Activated CD4-positive, alpha-beta memory T cell treated with anti-CD3 and anti-CD28 coated beads for 36 hours (primary cell): ENCODE measurements at places on chromosomes 12 and 14. TPM values are rescaled to one million over a fixed set of nuclear protein-coding genes. Genes with fewer than 3 reads are reported as not detected.

DNA sequence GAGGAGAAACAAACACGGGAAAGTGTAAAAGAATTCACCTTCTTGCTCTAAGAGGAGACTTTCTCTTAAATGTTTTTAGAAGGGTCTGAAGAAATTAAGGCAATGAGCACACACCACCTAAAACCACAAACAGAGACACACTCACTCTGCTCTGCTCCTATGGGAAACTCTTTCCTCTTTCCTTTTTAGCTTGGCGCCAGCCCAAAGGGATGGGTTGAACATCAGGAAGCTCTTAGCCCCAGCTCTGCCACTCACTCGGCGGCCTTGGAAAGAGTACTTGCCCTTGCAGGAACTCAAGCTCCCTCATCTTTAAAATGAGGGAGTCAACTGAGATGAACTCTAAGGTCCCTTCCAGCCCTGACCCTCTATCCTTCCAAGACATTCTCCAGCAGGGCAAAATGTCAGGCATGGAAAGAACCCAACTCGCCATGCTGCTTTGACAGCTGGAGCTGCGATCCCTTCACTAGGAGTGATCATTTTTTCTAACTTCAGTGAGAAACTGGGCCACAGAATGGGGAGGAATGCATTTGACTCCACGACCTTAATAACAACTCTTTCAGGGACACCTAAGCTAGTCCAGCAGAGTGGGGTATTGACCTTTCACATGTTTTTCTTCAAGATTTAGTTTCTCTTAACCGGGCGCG is 980 bp upstream of the RNASE8 start:
- no peak for DNase-seq

- DNase-seq: no peak
Measured at GRCh38 chr14:102080183-102081080, 6.4 kb downstream of the HSP90AA1 start.

DNA sequence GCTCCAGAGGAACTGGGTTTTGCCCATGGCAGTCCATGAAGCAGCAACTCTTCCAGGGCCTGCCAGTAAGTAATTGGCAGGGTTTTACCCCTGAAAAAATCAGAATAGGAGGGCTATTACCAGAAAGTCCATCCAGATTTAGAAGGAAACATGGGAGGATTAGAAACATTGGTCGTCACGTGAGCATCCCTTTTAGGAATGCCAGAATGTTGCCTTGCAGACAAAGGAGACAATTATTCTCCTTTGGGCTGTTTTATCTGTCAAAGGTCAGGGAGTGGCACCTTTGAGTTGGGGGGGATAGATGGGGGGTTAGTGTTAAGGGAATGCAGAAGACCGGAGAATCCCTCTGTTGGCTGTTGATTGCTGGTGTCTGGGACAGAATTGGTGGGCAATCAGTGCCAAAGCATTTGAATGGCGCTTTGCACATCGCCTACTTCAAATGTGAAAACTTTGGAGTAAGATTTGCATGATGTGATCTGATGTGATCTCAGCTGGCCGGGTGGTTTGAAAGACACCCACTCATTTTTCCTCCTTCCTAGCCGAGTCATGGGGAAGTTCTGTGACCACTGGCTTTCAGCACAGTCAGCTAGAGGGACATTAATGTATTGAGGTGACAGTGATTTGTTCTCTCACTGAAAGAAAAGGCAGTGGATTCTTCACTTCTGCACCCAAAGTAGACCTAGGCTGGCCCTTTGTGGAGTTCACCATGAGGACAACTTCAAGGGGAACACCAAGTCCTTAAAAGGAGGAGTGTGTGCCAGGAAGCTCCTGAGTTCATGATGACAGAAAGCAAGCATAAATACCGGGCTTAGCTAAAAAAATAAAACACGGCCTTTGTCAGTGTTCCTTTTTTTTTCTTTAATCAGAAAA is 31.4 kb downstream of the FLVCR2 start:
- DNase-seq: no peak

GRCh38 chr14:30417121-30417520 is 141.8 kb upstream of the G2E3 start:
- no peak for DNase-seq

DNA sequence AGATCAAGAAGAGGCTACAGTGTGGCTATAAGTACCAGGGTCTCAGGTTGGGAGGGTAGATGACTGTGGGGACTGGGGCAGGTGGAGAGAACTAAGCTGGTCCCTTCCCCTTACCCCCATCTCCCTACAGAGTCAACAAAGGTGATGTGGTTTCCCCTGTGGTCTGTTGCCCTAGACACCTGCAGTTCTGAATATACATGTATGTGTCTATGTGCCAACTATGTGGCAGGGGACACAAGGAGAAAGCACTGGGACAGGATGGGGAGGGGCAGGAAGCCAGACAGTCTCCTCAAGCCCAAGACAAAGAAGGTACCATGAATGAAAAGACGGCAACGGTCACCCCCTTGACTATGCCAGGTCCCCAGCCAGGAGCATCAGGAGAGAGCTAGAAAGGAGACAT is 4.5 kb upstream of the HDAC7 start:
- DNase-seq: peak; percentile 53

DNA sequence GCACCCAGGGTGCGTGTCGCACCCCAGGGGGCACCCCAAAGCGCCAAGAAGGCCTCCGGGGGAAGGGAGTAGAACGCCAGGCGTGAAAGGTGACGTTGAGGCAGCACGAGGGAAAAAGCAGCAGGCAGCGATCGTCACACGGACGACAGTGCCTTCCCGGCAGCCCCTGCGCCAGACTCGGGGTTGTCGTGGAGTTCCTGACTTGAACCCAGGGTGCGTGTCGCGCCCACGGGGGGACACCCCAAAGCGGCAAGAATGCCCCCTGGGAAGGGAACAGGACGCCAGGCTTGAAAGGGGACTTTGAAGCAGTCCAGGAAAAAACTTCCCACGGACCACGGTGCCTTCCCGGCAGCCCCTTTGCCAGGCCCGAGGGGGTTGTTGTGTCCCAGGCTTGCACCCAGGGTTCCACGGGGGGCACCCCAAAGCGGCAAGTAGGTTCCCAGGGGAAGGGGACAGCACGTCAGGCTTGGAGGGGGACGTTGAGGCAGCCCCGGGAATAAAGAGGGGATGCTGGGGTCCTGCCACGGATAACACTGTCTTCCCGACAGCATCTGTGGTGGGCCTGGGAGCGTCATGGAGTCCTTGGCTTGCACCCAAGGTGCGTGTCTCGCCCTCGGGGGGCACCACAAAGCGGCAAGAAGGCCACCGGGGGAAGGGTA is 159.2 kb upstream of the ALG10B start:
- DNase-seq: no peak

DNA sequence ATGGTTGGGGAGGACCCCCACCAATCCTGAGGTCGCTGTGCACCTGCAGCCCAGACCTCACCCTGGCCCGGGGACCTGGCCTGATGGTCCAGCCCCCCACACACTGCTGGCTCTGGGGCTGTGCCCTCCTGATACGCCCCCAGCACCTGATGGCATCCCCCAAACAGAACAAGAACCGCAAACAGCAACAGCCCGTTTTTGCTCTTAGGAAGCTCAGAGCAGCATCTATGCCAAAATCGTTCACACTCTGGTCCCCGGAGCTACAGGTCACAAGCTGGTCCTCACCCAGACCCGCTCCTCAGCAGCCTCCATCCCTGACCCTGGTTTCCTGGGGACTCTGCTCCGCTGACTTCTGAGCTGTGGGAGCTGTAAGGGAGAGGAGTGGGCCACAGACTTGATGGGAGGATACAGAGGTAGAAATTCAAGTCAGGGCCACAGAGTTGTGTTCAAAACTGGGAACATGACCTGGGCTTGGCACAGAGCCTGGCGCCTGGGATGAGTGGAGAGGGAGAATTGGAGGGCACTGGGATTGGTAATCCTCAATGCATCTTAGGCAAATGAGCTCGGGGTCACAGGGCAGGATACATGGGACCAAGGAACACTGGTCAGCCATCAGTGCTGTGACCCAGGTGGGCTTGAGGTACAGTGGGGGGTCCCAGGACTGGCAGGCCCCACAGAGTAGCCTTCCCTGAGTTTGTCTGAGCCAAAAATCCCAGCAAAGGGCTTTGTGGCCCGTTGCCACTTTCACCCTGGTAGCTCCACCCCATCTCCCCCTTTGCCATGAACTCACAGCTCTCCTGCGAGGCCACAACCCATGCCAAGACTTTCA is 170.9 kb upstream of the RTL1 start:
- DNase-seq: no peak

DNA sequence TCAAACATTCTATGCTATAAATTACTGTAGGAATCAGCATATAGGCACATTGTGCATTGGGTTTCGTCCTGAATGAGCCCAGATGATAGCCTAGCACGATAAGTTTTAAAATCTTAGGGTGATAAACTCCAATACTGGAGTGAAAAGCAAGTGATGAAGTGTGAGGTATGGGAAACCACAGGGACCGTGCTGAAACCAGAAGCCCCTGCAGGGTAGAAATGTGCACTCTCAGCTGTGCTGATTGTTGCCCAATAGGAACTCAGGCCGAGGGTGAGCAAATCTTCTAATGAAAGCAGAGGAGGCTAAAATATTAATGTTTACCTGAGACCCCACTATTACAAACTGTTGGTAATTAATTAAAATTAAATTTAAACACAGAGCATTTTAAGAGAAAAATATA is 1486.6 kb downstream of the AACS start:
- no peak for DNase-seq

DNA sequence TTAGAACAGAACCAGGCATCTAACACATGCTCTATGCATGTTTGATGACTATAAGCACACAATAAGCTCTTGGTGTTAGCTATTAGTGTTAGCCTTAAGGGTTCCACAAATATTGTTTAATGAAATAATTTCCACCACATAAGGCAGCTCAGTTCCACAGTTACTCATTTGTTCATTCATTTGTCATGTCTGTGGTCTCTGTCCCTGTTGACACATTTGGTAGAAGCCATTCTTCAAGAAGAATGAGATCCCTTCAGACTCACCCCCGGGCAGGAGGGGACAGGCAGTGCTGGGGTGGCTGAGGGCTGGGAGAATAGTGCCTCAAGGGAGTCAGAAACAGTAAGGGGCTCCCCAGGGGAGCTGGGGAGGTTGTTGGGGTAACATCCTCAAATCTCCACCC is 3.7 kb upstream of the FAIM2 start:
- DNase-seq: no peak

GRCh38 chr12:76226397-76226796 is 121.8 kb downstream of the BBS10 start:
- no peak for DNase-seq

DNA sequence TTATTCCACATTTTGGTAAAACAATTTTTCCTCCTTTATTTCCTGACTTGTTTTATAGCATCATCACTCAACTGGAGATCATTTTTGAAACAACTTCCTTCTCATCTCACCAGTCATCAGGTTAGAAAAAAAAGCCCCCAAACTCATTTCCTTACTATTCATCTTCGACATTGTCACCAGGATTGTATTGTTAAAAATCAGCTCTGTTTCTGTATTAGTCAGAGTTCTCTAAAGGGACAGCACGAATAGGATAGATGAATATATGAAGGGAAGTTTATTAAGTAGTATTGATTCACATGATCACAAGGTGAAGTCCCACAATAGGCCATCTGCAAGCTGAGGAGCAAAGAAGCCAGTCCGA is 392.6 kb downstream of the FUT8 start:
- no peak for DNase-seq

DNA sequence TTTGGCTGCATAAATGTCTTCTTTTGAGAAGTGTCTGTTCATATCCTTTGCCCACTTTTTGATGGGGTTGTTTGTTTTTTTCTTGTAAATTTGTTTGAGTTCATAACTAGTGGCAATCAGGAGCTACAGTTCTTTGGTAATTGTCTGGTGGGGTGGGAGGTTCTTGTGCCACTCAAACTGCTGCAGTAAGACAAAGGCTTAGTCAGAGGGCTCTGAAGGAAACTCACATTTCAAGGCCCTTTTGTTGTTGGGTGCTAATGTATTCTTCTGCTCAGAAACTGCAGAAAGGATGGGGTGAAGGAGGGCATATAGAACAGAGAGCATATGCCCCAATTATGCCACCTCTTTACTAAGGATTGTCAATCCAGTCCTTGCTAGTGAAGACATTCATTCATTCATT is 21.9 kb downstream of the MYRFL start:
- DNase-seq: no peak

GRCh38 chr12:19979584-19979983 is 388.8 kb upstream of the PDE3A start:
- DNase-seq: no peak

DNA sequence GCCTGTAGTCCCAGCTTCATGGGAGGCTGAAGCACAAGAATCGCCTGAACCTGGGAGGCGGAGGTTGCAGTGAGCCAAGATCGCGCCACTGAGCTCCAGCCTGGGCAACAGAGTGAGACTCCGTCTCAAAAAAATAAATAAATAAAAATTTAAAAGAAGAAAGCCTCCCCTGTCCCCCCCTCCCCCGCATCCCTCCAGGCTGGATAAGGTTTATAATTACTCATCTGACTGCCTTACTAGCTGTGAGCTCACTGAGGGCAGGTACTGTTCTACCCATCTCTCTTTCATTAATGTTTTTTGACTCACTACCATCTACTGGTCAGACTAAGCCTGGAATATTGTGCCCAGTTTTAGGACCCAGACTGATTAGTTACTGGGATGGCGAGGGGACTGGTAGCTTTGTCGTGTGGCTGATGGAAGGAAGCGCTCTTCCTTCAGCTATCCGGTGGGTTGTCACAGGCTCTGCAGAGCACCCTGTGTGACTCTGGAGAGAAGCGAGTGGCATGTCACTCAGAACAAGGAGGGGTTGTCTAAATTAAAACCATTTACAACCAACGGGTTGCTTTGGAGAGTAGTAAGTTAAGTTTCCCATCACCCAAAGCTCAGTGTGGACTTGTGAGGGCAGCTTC is 16.9 kb downstream of the EVL start:
- DNase-seq: peak; percentile 58

GRCh38 chr14:105176513-105176912 is 4.6 kb downstream of the NUDT14 start:
- DNase-seq: no peak

- no peak for DNase-seq
Measured at GRCh38 chr12:71441836-71442566, 2.4 kb downstream of the LGR5 start.

DNA sequence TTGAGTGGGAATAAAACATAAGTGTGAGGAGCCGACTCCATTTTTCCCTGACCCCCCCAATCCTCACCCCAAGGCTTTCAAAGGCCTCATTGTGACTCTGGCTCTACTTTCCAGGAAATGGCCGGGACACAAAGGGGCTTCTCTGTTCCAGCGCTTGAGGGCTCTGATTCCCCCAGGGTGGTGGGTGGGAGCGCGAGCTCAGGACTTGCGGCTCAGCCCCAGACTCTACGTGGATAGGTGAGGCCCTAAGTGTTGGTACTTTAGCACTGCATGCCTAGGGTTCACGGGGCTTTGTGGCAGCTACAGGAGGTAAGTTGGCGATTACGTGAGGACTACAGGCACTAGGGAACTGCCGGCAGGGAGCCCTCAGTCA is 553 bp downstream of the CNPY2 start:
- DNase-seq: peak; percentile 22

Gene BRI3BP
- 24.1 TPM for total RNA-seq

Gene KRT72
- not detected for total RNA-seq

Gene TCL1B
- not detected for total RNA-seq

Gene KCTD10
- total RNA-seq: 40.3 TPM

Gene G2E3
- total RNA-seq: 31.2 TPM

Gene NTS
- not detected for total RNA-seq

Gene KLHL28
- 11.8 TPM for total RNA-seq

Gene NRDE2
- 18.9 TPM for total RNA-seq

Gene RPGRIP1
- not detected for total RNA-seq
